CMK (cell line): ENCODE measurements at places on chromosomes 5 and 9.

- DNase-seq, result no peak
Observed at GRCh38 chr5:92513067-92513466, 1068.0 kb downstream of the NR2F1-AS1 start.

- no peak for DNase-seq
Observed at GRCh38 chr5:173699966-173700365, 83.5 kb upstream of the BOD1 start.

DNA sequence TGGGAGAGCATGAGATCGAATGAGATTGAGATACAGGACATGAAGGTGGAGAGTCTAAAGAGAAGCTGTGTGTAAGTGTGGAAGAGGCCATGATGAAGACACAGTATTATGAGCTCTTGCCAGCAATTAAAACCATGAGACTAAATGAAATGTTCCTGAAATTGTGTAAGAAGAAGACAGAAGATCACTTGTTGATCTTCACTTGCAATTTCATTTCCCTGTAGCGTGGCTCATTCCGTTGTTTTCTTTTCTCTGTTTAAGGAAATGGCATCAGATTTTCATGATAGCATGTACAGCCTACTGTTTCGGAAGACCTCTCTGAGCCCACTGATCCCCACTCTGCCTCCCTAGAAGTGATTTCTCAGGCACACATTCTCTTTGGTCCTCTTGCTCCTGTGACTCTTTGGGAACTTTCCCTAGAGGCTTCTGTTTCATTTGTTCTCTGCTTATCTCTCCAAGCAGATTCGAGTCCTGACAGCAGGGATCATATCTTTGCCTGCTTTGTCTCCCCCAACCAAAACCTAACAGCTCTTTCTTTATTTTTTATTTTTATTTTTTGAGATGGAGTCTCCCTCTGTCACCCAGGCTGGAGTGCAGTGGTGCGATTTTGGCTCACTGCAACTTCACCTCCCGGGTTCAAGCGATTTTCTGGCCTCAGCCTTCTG lies 16.8 kb downstream of the PIP5K1B start:
- DNase-seq, result no peak

GRCh38 chr9:115262952-115263351 lies 145.0 kb upstream of the TNC start:
- DNase-seq, result no peak

GRCh38 chr5:154319736-154320135 lies 126.1 kb upstream of the SAP30L start:
- DNase-seq, result no peak

DNA sequence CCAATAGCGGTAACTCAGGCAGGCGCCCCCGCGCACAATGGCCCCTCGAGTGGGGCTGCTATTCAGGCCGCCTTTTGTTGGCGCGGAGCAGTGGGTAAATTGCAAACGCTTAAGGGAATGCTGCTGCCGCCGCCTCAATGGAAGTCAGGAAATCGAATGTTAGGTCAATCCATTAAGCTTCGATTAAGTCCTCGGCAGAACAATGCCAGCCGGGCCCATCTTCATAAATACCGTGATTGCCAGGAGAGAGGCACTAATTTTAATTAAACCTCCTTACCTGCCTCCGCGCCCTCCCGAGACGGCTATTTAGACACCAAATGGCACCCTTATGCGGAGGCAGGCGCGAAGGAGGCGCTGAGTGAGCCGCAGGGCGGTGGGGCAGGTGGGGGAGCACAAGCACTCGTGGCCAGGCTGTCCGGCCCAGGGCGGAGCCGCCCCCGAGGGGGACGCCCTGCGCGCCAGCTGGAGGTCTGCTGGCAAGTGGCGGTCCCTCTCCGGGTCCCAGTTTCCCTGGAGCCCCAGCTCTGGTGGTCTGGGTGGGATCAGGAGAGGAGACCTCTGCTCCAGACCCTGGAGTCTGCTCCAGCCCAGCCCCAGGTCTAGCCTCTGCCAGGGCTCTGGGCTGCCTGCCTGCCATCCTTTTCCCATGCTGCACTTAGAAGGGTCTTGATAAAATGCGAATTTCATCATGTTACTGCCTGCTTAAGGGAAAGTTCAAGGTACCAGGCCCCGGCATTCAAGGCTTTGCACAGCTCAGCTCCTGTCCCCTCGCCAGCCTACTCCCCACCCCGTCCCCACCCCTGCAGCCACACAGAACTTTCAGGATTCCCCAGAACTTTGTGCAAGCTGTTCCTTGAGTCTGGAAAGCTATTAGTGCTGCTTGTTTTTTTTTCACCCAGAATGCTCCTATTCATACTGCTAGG lies 19.7 kb downstream of the NR5A1 start:
- no peak for DNase-seq

GRCh38 chr5:158384535-158385481 lies 525.9 kb upstream of the CLINT1 start:
- DNase-seq, result no peak

DNA sequence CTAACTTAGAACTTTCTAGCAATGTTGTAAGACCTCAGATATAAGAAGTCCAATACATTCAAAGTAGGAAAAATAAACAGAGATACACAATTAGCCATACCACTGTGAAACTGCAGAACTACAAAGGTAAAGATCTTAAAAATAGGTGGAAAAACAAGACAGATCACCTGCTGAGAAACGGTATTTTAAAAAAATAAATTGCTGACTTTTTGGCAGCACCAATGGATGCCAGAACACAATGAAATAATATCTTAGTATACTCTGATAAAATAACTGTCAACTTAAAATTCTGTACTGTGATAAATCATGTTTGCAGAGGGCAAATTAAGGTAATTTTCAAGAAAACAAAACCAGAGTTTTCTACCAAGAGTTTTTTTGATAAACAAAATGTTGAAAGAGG lies 138.9 kb downstream of the FBN2 start:
- DNase-seq, result no peak

GRCh38 chr5:177132136-177133095 lies 1.2 kb upstream of the NSD1 start:
- no peak for DNase-seq

DNA sequence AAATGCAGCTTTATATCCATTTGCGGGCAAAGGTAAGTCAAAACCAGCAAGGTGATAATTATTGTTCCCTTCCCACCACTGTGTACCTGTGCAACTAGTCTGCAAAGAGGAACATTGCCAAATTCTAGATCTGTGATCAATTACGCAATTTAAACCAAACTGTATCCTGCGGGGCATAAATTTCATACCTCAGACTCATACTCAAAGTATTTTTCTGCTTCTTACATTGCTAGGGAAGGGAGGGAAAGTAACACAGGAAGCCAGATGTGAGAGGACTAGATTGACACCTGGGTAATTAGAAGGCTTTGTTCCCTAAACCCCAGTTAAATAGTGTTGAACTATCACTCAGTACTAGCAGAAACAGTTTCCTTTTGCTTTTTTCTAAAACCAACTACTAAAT lies 240.2 kb upstream of the ZNF608 start:
- DNase-seq, result no peak

- no peak for DNase-seq
Observed at GRCh38 chr5:42756606-42757601, at the start of gene CCDC152. Gene CCDC152 (plus strand): TSS chr5:42756818. CDS start chr5:42759122, 2,304 bp downstream.

DNA sequence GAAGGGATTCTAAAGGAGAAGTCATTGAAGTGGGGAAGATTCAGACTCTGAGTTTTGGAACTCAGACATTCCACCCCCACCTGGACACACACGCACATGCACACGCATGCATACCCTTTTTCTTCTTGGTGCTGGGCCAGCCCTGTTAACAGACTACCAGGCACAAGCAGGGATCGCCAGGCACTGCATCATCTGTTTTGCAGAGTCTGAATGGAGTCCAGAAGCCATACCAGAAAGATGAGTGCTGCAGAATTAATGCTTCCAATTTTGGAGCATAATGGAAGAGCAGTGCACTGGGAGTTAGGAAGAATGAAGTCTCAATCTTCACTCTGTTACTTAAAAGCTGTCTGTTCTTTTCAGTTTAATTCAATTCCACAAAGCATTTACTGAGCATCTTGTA lies 95.5 kb downstream of the PDE8B start:
- no peak for DNase-seq

- no peak for DNase-seq
Observed at GRCh38 chr9:3479514-3480352, 46.1 kb downstream of the RFX3 start.

- DNase-seq, result no peak
Observed at GRCh38 chr9:9855177-9856078, 757.4 kb downstream of the PTPRD start.

GRCh38 chr9:126463426-126463825 lies 136.8 kb downstream of the MVB12B start:
- DNase-seq, result no peak

- DNase-seq, result no peak
Observed at GRCh38 chr9:96135753-96136290, 166.2 kb downstream of the HSD17B3 start.

DNA sequence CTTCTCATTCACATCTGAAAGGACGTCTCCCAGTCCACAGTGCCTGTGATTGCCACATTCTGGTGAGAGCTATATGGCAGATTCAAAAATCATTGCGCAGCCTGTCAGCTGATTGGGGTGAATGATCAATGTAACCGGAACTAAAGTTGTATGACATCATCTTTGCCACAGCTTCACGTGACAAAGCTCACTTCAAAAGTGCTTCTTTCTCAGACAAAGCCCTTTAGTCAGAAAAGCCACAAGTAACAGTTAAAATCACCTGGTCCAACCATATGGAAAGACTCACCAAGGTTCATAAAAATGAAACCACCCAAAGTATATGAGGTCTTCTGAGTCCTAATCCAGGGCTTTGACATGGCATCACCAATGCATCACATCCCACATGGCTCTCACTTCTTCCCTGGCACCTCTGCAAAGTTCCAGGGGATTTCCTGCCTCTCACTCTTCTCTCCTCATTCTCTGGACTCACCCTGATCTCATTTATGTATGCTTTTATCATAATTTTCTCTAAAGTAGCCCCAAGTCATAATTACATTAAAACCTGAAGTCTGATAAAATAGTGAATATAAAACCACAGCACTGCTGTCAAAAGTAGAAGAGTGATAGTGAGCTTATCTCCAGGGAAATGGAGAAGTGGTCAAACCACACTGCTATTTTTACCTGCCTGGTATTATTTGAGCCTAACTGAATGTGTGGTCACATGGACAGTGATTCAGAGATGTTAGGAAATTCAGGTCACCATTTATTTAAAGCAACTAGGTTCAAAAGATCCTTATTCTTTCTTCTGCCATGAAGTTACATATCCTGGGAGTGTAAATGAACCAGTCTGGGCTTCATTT lies 193.1 kb upstream of the PTGER4 start:
- no peak for DNase-seq

GRCh38 chr5:89213573-89213972 lies 330.6 kb upstream of the MEF2C start:
- DNase-seq, result no peak

- DNase-seq, result no peak
Observed at GRCh38 chr5:54398191-54398590, 57.3 kb upstream of the HSPB3 start.

- DNase-seq, result no peak
Observed at GRCh38 chr9:129007035-129007765, 20.9 kb downstream of the SH3GLB2 start.

GRCh38 chr5:107997338-107997980 lies 326.7 kb upstream of the EFNA5 start:
- DNase-seq, result no peak

DNA sequence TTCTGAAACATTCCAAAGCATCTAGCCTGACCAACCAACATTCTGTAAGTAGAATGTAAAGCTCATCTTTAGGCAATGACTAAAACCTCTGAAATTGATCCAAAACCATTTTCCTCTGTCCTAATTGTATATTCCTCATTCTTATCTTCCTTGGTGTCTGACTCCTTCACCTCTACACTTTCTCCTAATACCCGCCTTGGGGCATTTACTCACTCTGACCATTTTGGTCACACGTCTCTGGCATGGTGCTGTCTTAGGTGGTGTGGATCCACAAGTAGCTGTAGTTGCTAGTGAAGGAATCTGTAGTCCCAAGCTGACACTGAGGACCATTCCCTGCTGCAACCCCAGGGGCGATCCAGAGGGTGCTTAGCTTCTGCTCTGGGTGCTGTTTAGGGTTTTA lies 40.8 kb upstream of the LMNB1 start:
- DNase-seq, result no peak

DNA sequence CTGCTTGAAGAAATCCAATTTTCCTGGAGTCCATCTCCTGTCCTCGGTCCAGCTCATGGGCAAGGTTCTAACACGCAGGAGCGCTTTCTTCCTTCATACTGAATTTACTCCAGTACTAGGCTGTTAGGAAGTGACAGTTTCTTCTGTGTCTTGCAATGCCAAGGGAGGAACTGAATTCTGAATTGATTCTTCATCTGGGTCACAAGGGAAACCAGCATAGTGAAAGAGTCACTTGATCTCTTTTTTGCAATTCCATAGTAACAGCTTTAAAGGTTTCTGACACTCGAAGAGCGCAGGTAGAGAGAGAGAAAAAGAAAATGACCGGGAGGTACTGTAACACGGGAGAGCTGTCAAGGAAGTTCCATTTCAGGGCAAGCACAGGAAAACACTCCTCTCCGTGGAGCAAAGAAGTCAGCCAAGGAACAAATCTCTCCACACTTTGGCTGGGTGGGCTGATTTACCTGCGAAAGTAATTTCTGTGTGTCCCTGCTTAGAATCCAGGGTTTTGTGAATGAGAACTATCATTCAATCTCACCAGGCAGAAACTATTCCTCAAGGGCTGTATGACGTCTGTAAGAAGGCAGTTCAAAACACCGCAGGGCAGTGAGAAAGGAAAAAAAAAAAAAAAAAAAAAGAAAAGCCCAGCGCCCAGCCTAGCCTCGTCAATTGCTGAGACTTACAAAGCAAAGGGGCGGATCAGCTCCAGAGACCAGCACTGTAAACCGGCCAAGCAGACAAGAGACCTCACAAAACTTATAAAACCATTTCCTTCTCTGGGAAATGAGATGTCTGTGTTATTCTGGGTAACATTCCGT lies 617.8 kb downstream of the PDE4D start:
- DNase-seq, result no peak

GRCh38 chr9:25913806-25914205 lies 235.6 kb upstream of the TUSC1 start:
- DNase-seq, result no peak

DNA sequence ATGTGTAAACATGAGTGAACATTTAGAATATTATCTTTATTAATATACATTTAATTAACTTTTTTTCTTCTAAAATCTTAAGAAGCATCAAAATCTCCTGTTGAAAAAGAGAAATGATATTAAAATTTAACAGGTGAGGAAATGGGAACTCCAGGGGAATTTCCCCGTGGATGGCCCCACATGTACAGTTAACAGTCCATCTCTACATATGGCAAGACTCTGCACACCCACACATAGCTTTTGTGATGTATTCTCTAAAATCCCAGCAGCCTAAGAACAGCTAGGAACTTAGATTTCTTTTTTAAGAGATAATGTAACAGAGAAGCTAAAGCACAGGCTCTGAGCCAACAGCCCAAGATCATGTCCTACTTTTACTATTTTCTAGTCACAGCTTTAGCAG lies 556.3 kb upstream of the RGMB start:
- no peak for DNase-seq
